NCI-H524 (cell line): ENCODE measurements at places on chromosomes 13 and 19.

DNA sequence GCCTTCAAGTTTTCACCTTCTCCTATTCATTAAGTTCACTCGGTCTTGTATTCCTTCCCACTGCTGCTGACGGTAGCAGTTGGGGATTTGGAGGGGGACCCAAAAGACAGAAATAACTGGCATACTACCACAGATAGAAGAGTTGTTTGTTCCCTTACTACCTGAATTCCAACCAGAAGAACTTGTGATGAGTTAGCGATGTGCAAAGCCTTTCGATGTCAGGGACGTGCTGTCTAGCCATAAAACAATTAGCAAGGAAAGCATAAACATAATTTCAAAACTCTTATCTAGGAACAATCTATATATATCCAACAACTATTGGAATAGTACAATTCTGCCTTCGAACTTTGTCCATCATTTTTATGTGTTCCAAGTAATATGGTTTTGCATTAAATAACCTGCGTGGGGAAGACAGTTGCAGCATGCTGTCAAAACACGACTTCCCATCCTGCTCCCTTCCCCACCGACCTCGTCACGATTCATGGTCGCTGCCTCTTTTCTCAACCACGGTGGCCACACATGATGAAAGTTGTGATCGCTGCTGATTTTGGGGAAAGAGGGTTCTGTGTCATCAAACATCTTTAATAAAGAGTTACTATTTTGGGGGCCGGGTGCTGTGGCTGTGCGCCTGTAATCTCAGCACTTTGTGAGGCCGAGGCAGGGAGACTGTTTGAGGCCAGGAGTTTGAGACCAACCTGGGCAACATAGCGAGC, 3.8 kb upstream of the SLC7A9 start:
- no peak for DNase-seq

- DNase-seq, result no peak
Measured at GRCh38 chr13:31067416-31068118, 94.1 kb downstream of the HSPH1 start.

- DNase-seq, result no peak
Measured at GRCh38 chr19:16025108-16026101, 50.9 kb upstream of the TPM4 start.

DNA sequence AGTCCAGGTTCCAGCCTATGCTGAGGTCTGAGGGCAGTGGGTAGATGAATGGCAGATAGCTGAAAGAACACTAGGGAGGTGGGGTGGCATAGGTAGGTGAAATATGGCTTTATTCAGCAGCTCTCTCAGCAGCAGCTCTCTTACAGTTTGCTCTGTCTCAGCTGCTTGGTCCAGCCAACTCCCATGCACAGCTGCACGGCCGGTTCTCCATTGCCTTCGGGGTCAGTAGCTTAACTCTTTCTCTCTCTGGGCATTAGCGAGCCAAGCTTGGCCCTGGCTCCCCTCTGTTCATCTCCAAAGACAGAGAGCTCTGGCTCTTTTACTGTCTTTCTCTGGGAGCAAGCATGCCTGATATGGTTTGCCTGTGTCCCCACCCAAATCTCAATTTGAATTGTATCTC, 151.9 kb downstream of the MYO16 start:
- DNase-seq, result no peak

- DNase-seq, result no peak
Measured at GRCh38 chr19:40584007-40584406, 7.3 kb downstream of the SHKBP1 start.

- no peak for DNase-seq
Measured at GRCh38 chr19:19741184-19741583, 8.3 kb upstream of the ZNF14 start.

GRCh38 chr13:23622985-23623384, 52.8 kb downstream of the TNFRSF19 start:
- DNase-seq, result no peak

DNA sequence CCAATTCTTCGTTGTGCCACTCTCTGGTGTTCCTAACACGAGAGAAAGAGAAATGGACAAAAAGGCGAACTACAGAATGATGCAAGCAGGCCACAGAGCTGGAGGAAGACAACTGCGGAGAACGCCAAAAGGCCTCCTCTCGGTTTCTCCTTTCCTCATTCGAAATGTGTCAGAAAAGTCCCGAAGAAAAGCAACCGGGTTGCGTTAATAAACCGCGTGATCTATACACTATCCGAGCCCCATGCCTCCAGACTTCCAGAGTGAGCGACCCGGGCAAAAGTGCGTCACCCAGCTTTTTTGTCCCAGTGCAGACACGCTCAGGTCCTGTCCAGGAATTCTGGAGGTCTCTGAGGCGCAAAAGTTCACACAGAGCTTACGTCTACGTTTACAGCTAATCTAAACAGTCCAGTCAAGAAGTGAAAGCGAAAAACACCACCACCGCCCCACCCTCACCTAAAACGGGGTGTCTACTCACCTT, 413 bp downstream of the N4BP2L2 start:
- no peak for DNase-seq

- DNase-seq, result no peak
Measured at GRCh38 chr13:53821632-53822031, 793.0 kb downstream of the OLFM4 start.

- no peak for DNase-seq
Measured at GRCh38 chr13:112254900-112255299, 121.3 kb upstream of the SPACA7 start.

DNA sequence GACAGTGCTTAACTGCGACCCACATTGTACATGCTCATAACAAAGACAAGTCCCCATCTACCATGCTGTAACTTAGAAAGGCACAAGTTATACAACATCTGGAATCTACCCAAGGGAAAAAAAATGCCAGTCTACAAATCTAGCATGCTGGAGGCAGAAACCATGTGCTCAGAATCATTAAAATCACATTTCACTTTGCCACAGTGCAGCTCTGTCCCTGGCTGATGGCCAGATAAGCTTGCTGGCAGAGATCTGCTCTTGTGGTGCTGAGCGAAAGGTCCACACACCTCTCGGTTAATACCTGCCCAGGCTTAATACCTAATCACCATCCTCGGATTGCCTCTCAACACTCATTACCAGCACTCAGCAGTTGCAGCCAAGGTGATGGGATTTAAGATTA, 74.1 kb upstream of the UQCRFS1 start:
- DNase-seq, result no peak

- no peak for DNase-seq
Measured at GRCh38 chr13:52980695-52981094, 47.9 kb upstream of the OLFM4 start.

- no peak for DNase-seq
Measured at GRCh38 chr13:31436478-31436877, 236.7 kb downstream of the B3GLCT start.

- DNase-seq, result no peak
Measured at GRCh38 chr13:57716295-57716694, 84.8 kb downstream of the PCDH17 start.

DNA sequence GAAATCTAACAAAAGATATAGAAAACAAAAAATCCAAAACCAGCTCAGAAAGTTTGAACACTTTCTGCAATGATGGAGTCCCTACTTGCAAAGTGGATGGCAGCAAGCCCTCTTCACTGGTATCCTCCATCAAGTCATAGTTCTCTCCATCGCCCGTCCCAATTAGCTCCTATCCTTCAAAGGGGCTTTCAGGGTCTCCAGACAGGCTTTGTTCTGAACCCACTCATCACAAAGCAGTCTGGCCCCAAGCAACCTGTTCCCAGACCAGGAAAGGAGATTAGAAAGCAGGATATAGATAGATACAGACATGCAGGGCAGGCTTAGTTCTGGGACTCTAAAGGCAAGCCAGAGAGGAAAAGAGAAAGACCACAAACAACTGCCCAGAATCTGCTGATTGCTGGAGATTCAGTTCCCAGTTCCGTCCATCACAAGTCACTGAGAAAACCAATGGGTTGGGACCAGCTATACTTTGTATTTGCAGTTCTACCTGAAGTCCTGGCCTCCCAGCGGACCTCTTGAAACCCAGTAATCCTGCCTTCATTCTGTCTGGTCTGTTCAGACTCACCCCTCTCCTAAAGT, 47.2 kb upstream of the EPHX3 start:
- DNase-seq, result peak; percentile 30

GRCh38 chr19:50322234-50322633, 6.9 kb downstream of the KCNC3 start:
- DNase-seq, result no peak

DNA sequence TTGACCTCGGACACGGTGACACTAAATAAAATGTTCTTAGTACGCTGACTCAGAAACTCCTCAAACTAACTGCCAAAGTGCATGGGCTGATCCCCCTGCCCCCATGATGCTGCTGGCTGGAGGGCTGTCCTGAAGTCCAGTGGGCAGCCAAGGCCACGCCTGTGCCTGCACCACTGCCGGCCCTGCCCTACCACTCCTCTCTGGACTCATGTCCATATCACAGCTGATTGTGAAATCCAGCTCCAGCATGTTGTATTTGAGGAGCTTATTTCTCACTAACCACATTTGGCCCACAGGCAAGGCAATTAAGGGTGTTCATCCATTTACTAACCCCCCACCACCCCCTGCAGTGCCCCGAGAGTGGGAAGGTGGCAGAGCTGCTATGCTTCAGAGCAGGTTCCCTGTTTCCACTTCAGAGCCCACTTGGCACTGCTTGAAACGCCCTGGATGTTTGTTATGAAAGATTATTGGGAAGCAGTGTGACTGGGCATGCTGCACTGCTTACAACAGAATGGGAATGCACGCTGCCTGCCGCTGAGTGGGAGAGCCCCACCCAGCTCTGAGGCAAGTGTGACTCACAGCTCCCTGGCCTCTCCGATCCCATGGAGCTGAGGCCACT, 114.0 kb downstream of the UQCRFS1 start:
- no peak for DNase-seq

GRCh38 chr19:2034729-2035589, 16.1 kb downstream of the MKNK2 start:
- DNase-seq, result no peak

GRCh38 chr19:7877249-7877836, 3.2 kb upstream of the PRR36 start:
- no peak for DNase-seq

GRCh38 chr13:80054806-80055205, 286.1 kb downstream of the SPRY2 start:
- DNase-seq, result no peak
